CD4-positive, alpha-beta T cell treated with Interleukin-12 subunit alpha and Interleukin-12 subunit beta, for 1 hour (primary cell): ENCODE measurements at places on chromosomes 1 and 21.

DNA sequence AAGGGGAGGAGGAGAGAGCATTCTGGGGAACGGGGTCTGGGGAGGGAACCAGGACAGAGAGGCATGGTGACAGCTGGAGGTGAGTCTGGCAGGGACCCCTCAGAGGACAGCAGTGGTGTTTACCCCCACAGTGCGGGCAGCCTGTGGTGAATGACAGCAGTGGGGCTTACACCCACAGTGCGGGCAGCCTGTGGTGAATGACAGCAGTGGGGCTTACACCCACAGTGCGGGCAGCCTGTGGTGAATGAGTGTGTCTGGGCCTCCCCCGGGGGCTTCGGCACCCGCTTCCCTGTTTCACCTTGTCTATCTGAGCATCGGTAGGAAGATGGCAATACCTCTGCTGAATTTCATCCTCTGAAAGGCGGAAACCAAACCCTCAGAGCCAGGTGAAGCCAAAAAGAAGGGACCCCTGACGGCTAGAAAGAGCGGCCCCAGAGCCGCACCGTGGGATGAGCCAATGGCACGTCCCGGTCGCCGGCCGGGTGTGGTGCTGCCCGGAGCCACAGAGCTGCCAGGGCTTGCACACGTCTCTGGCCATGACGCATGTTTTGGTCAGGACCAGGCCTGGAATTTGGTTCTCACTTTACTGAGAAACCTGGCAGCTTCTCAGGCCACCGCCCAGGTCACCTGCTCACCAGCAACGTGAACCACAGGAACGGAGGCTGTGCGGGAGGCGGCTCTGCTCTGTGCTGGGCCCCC is 54.1 kb downstream of the SIK1 start:
- no peak for DNase-seq

DNA sequence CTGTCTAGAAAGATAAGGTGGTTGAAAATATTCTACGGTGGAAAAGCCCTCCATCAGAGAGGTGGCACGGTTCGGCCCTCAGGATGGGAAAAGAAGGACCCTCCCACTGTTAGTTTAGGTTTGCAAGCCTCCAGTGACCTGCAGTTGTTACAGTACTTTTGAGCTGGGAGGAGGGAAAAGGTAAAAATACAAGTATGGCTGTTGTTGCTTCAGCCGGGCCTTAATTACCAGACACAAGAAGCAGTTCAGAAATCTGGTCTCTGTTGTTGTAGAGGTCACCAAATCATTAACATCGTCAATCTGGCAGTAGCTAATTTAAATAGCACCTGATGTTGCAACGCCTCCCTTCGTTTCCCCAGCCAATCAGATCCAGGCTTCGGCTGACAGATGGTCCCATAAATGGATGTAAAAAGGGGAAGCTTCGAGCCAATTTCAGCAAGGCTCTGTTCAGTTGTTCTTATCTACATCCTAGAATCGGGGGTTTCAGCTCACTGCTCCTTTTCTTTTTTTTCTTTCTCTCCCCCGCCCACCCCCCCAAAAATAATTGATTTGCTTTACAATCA is at the start of gene ELAVL4:
TSS of gene ELAVL4 (plus strand) at position 424 of the 563 bp plus-strand sequence. CDS start 270 bp downstream, outside the sequence.
- DNase-seq, result no peak

DNA sequence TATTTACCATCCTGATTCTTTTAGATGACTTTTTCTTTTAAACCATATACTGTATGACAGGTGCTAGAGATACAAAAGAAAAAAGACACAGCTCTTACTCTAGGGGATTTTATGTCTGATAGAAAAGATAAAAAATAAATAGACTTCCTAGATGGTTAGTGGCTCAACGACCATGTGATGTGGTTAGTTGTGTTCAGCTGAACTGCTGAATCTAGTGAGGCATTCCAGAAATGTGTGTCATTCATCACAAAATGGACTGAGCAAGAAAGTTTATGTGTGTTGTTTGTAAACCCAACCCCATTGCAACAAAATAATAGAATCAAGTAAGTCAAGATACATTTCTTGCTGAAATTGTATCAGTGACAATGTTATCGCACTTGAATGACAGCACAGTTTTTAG is 205.8 kb upstream of the LYPLAL1 start:
- DNase-seq, result no peak

- DNase-seq, result no peak
Measured at GRCh38 chr1:208118841-208119606, 125.2 kb downstream of the PLXNA2 start.

DNA sequence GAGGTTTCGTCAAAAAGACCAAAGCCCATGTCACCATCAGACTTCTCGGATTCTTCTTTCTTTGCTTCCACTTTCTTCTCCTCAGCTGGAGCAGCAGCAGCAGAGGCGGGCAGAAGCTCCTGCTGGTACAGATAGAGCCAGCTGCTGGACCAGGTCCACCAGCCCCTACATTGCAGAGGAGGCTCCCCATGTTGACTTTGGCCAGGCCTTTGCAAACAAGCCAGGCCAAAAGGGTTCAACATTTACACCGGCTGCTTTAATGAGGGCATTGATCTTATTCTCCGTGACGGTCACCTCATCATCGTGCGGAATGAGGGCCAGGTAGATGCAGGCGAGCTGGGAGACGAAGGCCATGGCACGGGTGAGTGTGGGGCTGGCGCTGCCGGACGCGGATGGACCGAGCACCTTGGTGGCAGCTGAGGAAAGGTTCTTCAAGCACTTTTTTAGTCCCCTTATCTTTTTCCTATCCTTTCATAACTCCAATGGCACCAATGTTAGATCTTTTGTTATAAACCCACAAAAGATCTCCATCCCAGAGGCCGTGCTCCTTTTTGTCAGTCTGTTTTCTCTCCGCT is 358.5 kb downstream of the RGS7 start:
- DNase-seq, result no peak
